ENCODE measurements at places on chromosomes 3 and 15. TPM values are rescaled to one million over a fixed set of nuclear protein-coding genes. Genes with fewer than 3 reads are reported as not detected.

Gene NR2E3
- not detected for total RNA-seq

Gene KNG1
- 1.2 TPM for total RNA-seq

Gene CHRD
- 2.9 TPM for total RNA-seq

- H3K4me1 ChIP-seq: peaks cover 32% of the 10 kb centered on the region
- H3K4me3 ChIP-seq: no peak overlapping the region
- H3K27ac ChIP-seq: no peak overlapping the region
- no peaks in the 10 kb centered on the region for H3K36me3 ChIP-seq
- DNase-seq: no peak
- no peaks in the 10 kb centered on the region for H3K27me3 ChIP-seq
These were observed 117.9 kb upstream of the PHLDB2 start for GRCh38 chr3:111741181-111741580.

- H3K27ac ChIP-seq: peak overlapping the region; percentile 11
- DNase-seq: no peak
- peaks cover 6% of the 10 kb centered on the region for H3K4me1 ChIP-seq
- no peak overlapping the region for H3K4me3 ChIP-seq
- no peaks in the 10 kb centered on the region for H3K27me3 ChIP-seq
These were observed 21.9 kb downstream of the RIOX2 start for GRCh38 chr3:97950360-97950759.

Data from gastrocnemius medialis (tissue), 4 donors.